ENCODE measurements at places on chromosomes 6 and 20. TPM values are rescaled to one million over a fixed set of nuclear protein-coding genes. Genes with fewer than 3 reads are reported as not detected.
A peak's percentile ranks its signal among the peaks of the same experiment; 100 is the strongest.

DNA sequence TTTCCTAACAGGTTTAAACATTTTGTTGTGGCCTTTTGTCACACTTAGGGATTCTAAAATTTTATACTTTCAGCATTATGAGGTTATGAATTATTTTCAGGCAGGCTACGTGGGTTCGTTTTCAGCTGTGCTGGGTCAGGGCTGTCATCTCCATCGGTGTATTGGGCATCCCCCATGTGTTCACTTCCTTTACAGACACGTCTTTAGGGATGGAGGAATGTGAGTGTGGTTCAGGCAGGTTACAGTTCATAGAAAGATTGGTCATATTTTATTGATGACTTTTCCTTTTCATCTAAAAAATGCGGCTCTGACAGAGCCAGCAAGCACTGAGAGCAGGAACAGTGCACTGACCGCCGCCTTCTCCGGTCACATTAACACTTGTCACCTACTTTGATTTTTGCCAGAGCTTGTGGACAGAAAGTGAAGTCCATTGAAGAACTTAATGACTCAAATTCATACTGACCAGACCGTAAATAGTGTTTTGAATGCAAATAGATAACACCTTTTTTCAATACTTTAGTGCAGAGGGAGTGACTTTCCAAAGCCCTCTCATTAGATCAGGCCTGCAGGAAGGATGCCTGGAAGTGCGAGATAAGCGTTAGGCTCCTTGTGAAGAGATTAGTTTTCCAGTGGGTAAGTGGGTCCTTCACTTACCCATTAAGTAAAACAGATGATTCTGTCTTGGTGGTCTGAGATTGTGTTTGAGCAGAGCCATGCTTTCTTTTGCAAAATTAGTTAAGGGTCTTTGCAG lies 113.1 kb downstream of the TIAM2 start:
- no peak for DNase-seq

CDK19 gene
- 15.0 TPM for total RNA-seq

RHAG gene
- 0.42 TPM for total RNA-seq

DNA sequence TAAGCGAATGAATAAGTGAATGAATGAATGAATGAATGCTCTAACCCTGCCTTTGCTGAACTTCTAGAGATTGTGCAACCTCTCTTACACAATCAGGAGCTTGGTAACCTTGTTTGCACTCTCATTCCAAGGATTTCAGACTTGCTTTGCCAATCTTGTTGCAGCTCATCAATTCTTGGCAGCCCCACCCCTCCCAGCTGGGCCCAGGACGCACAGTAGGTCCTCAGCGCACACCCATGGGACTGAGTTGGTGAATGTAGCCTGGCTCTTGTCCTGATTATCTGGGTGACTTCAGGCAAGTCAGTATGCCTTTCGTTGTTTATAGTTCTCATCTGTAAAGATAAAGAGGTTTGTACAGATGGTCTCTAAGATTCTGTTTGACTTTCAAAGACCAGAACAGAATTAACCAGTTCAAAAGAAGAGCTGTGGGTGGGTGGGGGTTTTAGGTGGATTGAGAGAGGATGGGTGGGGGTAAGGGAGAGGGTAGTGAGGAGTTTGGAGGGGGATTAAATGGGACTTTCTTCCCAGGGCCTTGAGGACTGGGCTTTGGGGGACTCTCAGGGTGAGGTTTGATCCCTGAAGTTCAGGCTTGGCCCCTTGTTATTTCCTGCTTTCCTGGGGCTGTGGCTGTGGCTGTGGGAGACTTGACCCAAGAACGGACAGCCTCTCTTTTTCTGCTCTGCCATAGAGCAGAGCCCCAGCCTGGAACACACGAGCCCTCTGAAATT lies 33.2 kb downstream of the VEGFA start:
- no peak for DNase-seq

DNA sequence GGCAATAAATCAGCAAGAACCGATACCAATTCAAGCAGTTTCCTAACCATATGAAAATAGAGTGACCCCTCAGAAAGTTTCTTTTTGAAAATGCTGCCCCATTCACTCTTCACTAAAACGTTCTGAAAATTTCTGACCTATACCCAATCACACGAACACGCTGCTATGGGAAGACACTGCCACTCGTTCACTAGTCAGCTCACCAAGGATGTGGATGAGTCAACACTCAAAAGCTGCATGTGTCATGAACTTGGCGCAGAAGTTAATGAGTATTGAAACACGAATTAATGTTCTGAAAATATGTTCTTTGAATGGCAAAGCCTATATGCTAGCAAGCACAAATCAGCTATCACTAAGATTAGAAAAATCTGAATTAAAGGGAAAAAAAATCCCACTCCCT lies 84.2 kb downstream of the PREP start:
- peak; percentile 26 for DNase-seq

- no peak for DNase-seq
These were observed 182.4 kb downstream of the CD109 start for GRCh38 chr6:73878403-73878802.

- no peak for DNase-seq
These were observed 7.0 kb downstream of the UQCC1 start for GRCh38 chr20:35404614-35405259.

SLPI gene
- 70.1 TPM for total RNA-seq

DNA sequence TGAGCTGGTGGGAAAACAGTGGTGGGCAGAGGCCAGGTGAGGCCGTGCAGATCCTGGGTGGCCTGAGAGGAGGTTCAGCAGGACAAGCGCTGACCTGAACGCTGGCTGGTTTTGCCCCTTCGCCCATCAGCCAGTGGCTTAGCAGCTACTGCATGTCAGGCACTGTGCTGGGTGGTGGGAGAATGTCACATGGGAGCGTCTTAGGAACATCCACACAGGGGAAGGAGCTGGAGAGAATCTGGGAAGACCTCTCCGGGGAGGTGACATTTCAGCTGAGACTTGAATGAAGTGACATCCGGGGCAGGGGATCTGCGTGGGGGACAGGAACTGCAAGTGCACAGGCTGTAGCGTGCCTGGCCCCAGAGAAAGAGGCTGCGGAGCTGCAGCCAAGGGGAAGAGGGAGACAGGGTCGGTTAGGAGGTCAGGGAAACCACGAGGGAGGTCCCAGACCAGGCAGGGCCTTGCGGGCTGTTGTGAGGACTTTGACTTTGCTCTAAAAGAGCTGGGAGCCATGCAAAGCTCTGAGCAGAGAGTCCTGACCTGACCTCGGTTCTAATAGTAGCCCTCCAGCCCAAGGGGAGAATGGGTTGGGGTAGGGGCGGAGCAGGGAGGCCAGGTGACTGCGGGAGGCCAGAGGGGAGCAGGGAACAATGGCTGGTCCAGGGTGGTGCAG lies 156.8 kb upstream of the PTPN1 start:
- no peak for DNase-seq

DNA sequence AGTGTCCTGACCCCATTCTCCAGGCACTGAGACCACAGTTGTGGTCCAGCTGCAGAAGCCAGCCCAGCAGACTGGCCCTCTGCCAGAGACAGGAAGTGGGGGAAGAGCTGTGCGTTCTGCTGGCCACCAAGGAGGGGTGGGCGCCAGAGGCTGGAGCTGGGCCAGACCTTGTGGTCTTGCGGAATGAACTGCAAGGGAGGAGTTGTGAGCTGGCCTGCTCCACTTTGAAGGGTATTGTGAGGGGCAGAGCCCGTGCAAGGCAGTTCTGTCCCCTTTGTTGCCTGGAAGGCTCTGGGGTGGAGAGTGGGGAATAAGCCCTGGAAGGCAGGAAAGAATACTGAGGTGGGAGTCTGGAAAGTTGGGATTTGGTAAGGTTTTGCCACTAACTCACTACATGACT lies 3.6 kb upstream of the MDFI start:
- no peak for DNase-seq

LY6G6F gene
- not detected for total RNA-seq

DNA sequence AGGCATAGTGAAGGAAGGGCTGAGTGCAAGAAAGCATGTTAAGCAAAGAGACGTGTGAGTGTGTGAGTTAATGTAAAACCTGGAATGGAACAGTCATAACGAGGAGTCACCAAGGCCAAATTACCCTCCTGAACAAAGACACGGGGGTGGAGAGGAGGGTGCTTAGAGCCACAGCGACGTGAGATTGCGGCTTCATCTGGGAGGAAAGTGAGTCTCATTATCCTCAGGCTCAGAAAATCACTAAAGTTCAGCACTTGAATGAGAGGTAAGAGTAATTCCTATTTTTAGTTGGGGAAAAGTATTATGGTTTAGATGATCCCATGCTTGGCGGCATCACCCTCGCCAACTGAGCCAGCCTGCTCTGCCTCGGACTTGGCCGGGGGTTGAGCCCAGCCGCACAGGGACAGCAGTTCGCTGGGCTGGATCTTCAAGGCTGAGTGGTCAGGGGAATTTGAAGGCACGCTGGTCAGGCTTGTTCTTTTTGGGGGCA lies 136.6 kb downstream of the DTNBP1 start:
- no peak for DNase-seq

GRCh38 chr6:140046016-140046632 lies 671.7 kb upstream of the CITED2 start:
- DNase-seq: no peak

HAO1 gene
- total RNA-seq: not detected

- no peak for DNase-seq
These were observed 6.7 kb upstream of the GJA10 start for GRCh38 chr6:89887452-89888137.

DNA sequence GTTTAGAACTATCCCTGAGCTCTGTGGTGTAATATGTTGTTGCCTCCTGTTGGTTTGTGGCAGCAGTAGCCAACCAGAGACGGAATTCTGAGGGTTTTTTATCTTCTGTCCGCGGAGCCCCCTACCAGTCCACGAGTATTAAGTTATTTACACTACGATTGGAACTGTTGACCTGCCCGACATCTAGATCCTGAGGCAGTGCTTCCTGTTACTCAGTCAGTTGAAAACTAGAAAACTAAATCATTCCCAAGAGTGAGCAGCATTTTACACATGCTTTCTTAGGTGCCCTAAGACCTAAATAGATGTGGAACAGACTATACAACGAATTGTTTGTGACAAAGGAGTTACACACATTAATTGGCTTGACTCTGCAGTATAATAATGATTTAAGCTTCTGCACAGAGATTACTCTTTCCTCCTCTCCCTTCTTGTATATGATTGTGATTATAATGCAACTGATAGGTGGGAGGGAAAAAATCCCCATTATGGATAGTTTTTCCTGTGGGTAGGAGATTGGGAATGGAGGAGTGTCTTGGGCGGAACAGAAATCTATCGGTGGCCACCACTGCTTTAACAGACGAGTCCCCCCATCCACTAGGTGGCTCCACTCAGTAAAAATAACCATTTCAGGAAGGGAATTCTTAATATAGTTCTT lies 1.7 kb downstream of the LOC128125822 start:
- no peak for DNase-seq

DNA sequence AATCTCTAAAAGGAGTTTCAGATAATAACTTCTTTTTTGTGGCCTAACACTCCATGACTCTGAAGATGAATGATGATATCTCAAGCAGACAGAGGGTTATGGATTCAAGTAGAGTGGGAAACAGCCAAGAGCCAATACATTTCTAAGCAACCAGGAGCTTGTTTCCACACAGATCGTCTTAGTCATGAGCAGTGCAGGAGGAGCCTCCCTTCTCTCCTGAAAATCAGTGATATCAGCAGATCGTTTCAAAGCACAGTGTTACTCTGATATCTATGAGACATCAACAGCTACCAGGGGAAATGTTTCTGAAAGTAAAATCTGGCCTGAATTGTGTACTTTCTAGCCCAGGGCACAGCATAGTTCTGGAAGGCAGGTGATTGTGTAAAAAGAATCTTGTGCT lies 11.5 kb downstream of the ADGRG6 start:
- no peak for DNase-seq

- peak; percentile 92 for DNase-seq
These were observed 9.8 kb upstream of the MAPK13 start for GRCh38 chr6:36120539-36120938.

GRCh38 chr20:14009208-14009607 lies 13.9 kb downstream of the MACROD2 start:
- no peak for DNase-seq

GRCh38 chr6:62971976-62972658 lies 239.2 kb upstream of the FKBP1C start:
- no peak for DNase-seq

DNA sequence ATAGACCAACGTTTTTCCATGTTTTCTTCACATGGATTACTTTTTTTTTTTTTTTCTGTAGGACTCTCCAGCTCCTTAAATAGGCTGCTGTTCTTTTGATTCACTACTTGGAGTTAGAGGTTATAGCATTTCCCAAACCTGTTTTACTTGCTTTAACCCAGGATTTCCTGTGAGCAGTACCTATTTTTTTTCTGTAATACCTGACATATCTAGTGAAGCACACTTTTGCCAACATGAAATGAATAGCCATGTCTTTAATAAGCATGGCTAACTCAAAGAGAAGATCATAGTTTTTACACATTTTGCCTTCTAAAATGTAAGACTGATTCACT lies 137.0 kb downstream of the FOXA2 start:
- DNase-seq: no peak

DNA sequence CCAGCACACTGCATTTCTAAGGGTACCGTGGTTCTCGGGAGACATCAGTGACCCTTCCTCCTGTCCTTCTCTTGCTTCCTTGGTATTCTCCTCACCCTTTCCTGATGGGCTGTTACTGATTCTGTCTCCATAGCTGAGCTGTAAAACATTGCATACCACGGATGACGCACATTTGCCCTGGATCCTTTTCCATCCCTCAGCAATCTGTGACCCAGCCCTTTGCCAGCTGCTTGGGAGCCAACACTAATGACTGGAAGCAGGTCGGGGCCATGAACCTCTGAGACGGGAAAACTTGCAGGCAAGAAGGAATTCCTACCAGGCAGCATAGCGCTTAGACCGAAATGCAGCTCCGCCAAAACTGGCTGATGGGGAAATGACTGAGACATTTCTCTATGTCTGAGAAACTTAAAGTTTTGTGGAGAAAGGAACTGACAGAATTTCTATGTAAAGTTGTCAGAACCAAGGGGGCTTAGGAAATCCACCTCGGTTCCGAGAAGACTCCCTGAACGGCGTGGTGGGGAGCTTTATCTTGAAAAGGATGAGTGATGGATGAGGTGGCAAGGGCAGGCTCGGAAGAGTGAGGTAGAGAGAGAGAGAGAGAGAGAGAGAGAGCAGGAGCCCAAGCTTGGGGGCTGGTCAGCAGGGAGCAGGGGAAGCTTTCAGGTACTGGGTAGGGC lies 19.2 kb downstream of the TUBB2B start:
- no peak for DNase-seq

GRCh38 chr6:15674690-15675386 lies 12.0 kb upstream of the DTNBP1 start:
- no peak for DNase-seq

DNA sequence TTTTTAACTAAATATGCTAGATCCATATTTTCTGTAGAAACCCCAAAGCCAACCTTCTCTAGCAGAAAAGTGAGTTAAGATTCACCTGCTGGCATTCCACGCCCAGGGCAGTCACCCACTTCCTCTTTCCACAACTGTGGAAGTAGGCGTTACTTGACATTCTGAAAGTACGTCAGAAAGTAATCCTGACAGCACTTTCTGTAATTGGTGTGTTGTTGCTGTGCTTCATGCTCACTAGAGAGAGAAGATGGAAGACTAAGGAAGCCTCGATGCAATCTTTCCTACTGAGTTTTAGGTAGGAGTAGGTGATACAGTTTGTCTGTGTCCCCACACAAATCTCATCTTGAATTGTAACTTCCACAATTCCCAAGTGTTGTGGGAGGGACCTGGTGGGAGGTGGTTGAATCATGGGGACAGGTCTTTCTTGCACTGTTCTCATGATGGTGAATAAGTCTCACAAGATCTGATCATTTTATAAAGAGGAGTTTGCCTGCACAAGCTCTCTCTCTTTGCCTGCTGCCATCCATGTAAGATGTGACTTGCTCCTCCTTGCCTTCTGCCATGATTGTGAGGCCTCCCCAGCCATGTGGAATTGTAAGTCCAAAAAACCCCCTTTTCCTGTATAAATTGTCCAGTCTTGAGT lies 101.1 kb downstream of the MAP3K7 start:
- DNase-seq: no peak

GRCh38 chr6:34310817-34311216 lies 62.0 kb upstream of the SMIM29 start:
- DNase-seq: no peak

All from esophagus muscularis mucosa (tissue), 4 donors.